Dermis microvascular lymphatic vessel endothelial cell (primary cell): ENCODE measurements at places on chromosomes 12 and 14. TPM values are rescaled to one million over a fixed set of nuclear protein-coding genes. Genes with fewer than 3 reads are reported as not detected.

DNA sequence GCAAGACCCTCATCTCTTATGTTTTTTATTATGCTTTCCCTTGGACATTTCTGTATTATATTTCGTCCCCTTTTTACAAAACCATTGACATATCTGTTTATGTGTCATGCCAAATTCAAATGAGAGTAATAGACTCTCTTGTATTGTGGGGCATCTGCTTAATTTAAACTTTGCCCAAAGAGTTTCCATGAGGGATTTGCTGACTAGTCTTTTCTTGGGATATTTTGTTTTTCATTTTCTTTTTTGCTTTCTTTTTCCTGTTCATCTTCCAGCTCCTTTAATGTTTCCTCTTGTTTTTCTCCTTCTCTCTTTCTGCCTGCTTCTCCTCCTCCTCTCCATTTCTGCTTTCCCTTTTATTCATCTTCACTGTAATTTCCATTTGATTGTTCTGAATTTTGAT, 13.8 kb upstream of the ZNF26 start:
- DNase-seq = no peak

DNA sequence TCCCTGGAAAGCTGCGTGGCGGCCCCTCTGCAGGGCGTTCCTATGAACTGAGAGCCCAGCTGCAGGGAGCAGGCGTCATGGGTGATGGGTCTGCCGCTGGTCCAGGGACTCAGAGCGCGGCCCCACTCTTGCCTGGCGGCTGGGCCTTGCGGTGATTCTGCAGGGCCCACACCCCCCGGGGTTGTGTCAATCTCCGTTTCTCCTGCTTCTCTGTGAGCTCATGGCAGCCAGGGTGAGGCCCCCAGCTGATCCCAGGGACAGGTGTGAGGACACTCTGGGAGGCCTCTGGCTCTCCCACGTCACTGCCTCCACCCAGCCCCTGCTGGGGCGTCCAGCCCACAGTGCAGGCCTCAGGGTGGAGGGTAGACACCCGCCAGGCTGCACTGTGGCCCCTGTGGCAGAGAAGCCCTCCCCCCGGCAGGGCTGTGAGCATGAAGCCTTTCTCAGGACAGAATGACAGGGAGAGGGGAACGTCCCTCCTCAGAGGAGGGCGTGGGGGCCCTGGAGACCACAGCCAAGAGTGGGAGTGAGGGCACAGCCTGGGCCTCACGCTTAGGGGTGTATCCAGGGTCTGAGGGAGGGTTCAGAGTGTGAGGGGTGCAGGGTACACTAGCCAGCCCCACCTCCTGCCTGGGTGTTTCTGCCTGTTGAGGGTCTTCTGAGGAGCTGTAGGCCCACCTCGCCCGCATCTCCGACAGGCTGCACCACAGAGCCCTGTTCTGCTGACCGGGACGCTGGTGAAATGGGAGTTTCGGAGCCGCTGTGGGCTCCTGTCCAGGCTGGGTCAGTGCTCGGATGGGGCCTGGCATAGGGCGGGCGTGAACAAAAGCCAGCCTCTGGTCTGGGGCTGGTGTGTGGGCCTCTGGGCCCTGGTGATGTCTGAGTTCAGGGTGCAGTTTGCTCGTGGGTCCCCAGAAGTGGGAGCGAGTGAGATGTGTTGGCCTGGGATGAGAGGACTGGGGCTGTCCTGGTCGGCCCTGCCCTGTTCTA, 26.7 kb upstream of the CRIP2 start:
- no peak for DNase-seq

DNA sequence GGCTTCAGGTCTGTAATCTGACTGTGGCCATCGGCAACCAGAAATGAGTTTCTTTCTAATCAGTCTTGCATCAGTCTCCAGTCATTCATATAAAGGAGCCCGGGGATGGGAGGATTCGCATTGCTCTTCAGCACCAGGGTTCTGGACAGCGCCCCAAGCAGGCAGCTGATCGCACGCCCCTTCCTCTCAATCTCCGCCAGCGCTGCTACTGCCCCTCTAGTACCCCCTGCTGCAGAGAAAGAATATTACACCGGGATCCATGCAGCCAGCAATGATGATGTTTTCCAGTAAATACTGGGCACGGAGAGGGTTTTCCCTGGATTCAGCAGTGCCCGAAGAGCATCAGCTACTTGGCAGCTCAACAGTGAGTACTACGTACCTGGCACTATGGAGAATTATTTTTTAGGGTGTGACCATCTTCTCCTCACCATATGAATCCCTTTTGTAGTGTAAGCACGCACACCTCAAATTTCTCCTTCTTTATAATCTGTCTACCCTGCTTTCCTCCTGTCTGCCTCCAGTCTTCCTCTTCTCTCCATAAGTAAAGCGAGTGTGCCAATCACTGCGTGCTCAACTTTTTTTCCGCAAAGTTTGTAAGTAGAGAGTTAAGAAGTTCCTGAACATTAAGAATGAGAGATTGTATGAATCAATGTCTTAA, at the start of gene TPH2:
Gene TPH2 (plus strand): TSS at position 118 of the 658 bp plus-strand sequence. CDS start 142 bp downstream, at position 260.
- DNase-seq = peak; percentile 79

- DNase-seq = no peak
These were observed 41.4 kb upstream of the EPS8 start for GRCh38 chr12:15830538-15830937.

- DNase-seq = no peak
These were observed 26.0 kb downstream of the ZFHX2 start for GRCh38 chr14:23525611-23526010.

- no peak for DNase-seq
These were observed 73.3 kb downstream of the CEP128 start for GRCh38 chr14:80868260-80868659.

DNA sequence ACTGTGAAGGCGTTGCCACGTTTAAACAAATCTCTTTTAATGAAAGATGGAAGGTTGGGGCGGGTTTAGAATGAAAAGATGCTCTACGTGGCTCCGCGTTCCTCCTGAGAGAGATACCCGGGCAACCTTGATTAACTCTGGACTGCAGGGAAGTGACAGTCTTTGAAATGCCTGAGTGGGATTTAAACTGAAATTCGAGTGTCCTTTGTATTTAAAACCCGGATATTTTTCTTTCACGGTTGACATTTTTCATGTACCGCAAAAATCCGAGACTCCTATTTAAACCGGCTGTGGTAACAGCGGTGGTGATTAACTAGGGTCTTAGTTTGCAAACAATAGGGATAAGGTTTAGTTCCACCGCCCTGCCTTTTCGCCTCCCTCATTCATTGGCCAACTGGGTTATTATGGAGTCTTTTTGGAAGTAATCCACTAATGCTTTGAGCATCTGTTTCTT, 707 bp downstream of the G2E3 start:
- peak; percentile 52 for DNase-seq

DNA sequence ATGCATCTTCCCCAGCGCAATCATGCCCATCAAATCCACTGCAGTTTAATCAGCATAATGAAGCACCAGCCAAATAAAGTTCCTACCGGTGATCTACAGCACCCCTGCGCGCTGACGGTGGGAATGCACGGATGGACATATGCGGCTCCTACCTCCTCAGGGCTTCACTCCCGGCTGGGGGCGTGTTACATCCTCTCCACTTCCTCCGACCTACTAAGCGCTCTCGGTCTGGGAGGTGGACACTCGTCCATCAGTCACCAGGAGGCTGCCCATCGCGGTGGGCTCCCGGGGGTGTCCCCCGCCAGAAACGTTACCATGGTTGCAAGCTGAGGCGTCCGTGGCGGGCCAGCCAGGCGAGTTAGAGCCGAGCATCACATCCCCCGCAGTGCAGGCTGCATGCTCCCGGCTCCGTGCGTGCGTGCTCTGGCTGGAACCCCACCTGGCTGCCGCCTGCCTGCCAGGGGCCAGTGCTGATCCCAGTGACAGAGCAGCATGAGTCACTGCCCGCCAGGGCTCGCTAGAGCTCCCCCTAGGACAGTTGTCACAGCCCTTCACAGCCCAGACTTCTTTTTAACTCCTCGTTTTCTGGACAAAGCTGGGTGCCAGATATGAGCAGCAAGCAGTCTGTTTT, 73.0 kb downstream of the CIT start:
- DNase-seq = peak; percentile 66

The FAIM2 gene
- not detected in 2 replicates for total RNA-seq

The CISTR gene
- not detected in 2 replicates for total RNA-seq

The GCN1 gene
- 68.0 and 83.6 TPM in 2 replicates for total RNA-seq

The NTF3 gene
- not detected in 2 replicates for total RNA-seq

The GLT1D1 gene
- total RNA-seq = not detected in 2 replicates

The MYF5 gene
- not detected in 2 replicates for total RNA-seq

The CCND2 gene
- 90.6 and 187 TPM in 2 replicates for total RNA-seq
